ENCODE measurements at places on chromosomes 4 and X.

GRCh38 chr4:4519297-4519894 lies 22.5 kb downstream of the STX18 start:
- no peak for DNase-seq

DNA sequence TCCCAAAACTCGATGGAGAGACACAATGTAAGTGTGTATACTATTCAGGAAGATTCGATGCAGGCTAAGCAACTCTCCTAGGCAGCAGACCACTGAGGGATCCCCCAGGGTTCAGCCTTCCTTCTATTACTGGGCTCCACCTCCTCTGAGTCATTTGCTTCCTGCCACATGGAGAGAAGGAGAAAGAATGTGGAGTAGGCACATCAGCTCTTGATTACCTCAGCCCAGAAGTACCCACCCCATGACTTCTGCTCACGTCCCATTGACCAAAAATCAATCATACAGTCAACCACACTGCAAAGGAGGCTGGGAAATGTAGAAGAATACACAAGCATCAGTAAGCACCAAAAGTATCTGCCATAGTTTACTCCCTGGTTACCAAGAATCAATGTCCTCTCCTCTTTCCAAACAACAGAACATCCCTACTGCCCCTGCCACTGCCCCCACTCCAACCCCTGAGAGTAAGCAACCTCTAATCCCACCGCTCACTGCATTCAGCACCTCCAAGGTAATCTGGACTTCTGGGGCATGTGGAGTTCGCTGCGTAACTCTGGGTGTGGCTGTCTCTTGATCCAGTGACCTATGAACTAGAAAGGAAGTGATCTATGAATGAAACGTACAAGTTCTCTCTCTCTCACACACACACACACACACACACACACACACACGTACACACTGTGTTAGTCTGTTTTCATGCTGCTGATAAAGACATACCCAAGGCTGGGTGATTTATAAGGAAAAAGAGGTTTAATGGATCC lies 91.2 kb upstream of the C1QTNF7 start:
- DNase-seq, result no peak

GRCh38 chrX:136147315-136147901 lies at the start of gene FHL1:
Gene FHL1 (plus strand): TSS chrX:136147533.
- peak; percentile 71 for DNase-seq

GRCh38 chr4:15765910-15766697 lies 12.0 kb upstream of the CD38 start:
- peak; percentile 56 for DNase-seq

DNA sequence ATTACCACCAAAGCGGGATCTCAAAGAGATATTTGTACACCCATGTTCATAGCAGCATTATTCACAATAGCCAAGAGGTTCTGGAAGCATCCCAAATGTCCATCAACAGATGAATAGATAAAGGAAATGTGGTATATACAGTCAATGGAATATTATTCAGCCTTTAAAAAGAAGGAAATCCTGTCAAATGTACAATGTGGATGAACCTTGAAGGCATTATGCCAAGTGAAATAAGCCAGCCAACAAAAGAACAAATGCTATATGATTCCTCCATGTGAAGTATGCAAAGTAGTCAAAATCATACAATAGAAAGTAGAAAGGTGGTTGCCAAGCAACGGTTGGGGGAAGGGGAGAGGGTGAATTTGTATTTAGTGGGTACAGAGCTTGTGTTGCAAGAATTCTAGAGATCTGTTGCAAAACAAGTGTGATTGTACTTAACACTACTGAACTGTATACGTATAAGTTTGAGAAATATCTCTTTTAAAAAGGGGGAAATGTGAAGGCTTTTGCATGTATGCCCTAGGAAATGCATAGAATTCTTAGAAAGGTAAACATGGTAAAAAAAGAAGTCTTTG lies 5.0 kb upstream of the ZRSR2 start:
- no peak for DNase-seq
